ENCODE measurements at places on chromosomes 6 and 20.

DNA sequence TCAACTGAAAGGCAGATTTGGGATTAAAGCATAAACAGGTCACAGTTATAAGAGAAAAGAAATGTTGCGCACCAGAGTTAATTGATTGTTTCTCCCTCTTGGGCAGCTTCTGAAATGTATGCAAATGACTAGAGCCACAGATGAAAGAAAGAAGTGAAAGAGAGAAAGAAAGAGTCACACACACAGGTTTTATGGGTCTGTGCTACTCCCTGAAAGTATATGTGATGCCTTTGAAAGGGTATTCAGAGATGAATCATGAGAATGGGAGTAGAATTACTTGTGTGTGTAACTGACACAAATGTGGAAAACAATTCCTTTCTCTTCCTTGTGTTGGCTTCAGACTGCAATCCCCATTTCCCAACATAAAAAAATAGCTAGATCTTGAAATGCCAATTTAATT lies 196.9 kb downstream of the FOXA2 start:
- no peak for DNase-seq

GRCh38 chr6:109678240-109678639 lies 12.8 kb downstream of the AK9 start:
- DNase-seq: no peak

DNA sequence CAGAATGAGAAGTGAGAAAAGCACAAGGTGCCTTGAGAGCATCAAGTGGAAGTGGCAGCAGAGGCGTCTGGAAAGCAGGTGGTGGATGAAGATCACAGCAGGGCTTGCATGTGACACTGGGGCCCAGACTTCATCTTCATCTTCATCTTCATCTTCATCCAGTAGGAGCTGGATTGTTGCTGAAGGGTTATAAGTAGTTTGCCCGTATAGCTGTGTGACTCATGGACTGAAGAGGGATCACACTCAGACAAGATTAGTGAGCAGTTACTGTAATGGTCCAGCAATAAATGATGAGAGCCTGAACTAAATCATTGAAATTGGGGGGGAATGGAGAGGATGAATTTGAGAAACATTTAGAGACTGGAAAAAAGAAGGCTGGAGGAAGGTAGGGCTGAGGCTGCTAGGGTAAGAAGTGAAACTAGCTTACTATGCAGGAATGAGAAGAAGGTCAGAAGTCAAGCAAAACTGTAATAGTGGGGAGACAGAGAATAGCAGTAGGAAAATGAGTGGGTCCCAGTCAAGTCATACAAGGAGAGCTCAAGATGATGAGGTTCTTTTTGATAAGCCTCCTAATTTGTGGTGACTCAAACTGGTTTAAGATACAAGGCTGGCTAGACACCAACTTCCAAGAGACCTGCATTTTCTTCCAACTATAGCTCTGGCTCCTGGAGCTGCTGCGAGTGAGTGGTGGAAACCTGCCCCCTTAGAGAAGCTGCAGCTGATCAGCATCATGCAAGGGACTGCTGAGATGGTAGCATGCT lies 92.3 kb upstream of the BEND6 start:
- DNase-seq: no peak

GRCh38 chr6:79686707-79687309 lies 55.7 kb downstream of the SH3BGRL2 start:
- DNase-seq: no peak

DNA sequence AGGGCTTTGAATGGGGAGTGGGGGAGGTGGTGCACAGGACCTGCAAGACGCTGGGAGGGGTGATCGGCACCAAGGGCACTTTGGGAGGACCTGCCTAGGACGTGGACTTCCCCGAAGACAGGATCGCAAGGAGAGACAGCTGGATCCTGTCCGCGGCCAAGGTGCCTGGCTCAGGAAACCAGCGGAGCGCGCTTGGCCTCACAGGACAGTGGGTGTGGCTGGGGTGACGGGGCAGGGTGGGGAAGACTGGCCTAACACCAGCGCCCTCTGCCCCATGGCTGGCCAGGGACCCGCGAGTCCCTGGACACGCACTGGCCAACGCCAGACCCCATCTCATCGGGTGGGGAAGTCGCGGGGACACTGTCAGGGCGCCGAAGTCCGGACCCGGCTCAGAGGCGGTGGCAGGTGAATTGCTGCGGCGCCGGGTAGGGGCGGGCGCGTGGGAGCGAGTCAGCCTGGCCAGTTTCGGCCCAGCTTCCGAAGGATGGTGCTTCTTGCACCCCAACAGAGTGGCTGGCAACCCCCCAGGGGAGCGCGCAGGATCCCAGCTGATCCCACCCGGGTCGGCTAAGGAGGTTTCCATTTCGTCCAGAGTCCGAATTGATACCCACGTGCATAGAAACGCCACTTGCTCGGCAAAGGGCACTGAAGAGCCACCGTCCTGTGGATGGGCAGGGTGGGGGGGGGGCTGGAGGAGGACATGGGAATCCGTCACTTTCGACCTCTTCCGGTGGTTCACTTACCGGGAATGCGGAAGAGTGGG lies 785 bp upstream of the THBD start:
- no peak for DNase-seq

DNA sequence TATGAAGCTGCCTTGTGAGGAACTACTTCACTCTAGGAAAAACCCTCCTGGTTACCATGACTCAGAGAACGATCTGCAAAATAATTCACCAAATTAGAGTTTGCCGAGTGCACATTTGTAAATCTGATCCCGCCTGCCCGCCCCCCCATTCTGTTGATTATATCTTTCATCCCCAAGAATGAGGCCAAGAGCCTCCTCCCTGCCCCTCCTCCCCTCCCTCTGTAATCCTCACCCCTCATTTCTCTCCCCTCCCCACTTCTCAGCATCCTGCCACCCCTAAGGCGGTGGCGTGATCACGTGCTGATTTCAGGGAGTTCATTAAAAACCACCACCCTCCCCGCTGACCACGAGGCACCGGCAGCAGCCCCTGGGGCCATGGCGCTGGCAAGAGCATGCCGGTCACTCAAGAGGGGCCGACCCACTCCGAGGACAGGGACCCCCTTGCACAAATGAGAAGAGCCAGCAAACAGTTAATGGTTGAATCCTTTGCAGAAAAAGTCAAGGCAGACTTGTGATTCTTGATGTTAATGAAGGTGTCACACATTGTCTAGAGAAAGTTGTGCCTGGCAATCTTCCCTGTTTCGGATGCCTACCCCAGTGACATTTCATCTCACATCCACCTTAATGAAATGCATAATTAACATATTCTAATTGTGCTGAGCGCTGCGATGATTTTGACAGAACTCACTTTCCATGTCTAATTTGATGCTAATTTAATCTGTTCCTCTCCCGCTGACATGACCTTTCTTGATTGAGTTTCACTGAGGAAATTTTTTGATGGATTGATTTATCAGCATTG lies 247.9 kb downstream of the ZNF217 start:
- DNase-seq: no peak

DNA sequence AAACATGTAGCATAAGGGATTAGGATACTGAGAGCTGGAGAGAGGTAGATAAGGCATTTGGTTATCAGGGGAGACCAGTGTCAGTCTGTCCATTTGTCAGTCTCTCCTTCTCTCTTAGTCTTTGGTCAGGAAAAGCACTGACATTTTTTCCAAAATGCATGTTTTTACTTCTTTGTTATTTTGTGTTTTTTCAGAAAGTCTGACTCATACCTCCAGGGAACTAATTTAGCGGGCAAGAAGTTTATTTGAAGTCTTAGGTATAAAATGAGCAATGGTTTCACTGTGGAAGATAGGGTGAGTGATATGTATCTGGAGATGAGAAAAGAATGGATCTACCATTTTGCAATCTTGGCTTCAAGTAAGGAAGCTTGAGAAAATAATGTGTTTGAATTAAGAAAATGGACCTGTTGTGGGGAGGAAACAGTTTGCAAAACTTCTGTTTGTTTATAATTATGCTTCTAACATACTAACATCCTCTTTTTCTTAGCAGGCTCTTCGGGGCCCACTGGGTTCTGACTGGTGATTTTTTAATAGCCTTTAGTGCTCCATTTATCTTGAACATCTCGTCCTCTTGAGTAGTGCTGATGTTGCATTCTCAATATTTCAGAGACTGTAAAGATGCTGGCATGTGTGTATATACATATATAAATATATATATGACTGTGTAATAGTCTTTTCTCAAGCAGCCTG lies 66.9 kb upstream of the FABP7 start:
- no peak for DNase-seq

DNA sequence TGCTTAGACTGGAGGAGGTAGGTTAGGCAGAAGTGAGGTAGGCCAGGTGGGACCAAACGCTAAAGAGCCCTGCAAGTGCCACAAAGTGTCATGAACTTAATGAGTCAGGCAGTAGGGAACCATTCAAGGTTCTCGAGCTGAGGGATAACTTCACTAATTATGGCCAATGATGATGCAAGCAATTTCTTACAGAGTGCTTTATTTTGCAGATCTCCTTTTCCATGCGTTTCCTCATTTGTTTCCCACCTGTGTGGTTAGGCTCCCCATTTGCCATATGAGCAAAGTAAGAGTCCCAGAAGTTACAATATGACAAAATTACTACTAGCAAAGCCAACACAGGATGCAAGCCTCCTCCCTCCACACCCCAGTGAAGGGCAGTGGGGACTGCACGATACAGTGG lies 36.5 kb upstream of the PSMF1 start:
- no peak for DNase-seq

GRCh38 chr20:63122626-63123025 lies 93.3 kb downstream of the YTHDF1 start:
- no peak for DNase-seq

GRCh38 chr6:82711105-82711827 lies 347.6 kb downstream of the TPBG start:
- DNase-seq: no peak

DNA sequence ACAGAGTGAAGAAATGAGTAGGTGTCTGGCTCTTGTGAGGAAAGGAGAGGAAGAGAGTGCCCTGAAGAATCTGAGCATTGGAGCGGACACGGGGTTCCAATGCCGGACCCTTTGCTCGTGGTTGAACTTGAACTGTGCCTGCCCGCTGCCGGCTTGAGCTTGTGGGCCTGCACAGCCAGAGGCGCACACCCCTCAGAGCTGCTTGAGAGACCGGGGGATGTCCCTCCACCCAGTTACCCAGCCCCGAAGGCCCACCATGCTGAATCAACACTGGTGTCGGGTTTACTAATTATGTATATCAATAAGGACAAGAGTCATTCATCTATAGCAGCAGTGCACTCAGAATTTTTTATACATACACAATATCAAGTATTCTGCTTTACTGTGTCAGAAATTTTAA lies 218.3 kb upstream of the CST7 start:
- no peak for DNase-seq

GRCh38 chr6:35638679-35639078 lies 50.0 kb downstream of the FKBP5 start:
- DNase-seq: no peak

Data from non-pigmented ciliary epithelial cell (primary cell).